ENCODE measurements at places on chromosomes 11 and 22.

DNA sequence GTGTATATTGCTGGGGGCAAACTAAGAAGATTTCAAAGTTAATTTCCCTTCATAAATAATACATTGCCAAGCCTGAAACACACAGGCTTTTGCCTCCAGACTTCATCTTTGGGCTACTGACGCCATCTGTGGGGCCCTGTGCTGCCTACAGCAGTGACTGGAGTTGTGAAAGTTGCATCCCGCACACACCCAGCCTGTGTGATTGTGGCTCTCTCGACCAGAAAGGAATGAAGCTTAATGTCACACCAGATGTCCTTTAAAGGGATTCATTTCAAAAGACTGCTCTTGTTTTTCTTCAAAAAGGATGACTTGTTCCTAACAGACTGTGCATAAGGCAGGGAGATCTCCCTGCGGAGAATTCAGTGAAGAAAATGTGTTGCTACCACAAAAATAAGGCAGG lies 210.5 kb downstream of the FAM181B start:
- no peak for DNase-seq

- DNase-seq, result no peak
Measured at GRCh38 chr11:117989351-117990102, 3.3 kb downstream of the IL10RA start.

DNA sequence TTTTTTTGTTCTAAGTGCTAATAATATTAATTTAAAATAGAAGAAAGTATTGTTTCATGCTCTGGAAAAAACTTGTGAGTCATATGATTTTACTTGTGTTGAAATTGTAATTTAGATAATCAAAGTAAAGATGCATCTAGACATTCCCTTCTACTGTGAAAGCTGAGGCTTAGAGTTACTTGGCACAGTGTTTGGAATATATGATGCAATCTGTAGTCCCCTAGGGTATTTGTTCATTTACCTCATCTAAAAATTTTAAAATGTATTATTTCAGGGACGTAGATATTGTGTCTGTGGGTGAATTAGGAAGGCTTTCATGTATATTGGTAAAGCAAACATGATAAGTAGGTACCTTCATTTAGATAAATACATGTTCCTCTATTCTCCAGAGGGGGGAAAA lies 793.5 kb upstream of the CNTN5 start:
- DNase-seq, result no peak

DNA sequence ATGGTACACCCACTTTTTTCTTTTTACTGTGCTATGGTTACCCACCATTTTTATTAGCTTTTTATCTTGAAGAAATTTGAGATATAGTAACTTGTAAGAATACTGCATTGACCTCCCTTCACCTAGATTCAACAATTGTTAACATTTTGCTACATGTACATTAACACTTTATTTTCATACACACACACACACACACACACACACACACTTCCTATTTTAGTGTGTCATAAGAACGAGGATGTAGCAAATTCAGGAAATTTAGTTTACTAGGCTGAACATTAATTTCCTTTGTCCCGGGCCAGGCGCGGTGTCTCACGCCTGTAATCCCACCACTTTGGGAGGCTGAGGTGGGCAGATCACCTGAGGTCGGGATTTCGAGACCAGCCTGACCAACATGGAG lies 1.1 kb upstream of the ATP6V1E1 start:
- no peak for DNase-seq

DNA sequence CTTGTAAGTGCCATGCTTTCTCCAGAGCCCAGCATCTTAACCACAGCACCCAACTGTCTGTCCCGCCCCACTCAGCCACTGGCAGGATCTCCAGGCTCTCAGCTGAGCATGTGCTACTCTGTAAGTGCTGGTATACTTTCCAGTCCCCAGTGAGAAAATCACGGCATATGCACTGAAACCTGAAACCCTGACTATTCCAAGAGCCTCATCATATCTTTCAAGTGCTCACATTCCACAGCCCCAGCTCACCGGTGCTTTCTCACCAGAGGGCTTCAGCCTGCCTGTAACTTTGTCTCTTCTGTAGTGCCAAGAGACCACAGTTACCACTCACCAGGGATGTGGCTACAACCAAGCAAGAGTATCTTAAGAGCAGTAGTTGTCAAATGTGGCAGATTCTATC lies 24.4 kb upstream of the PAMR1 start:
- DNase-seq, result no peak

- DNase-seq, result no peak
Measured at GRCh38 chr11:80538040-80538439, 1097.2 kb upstream of the TENM4 start.

DNA sequence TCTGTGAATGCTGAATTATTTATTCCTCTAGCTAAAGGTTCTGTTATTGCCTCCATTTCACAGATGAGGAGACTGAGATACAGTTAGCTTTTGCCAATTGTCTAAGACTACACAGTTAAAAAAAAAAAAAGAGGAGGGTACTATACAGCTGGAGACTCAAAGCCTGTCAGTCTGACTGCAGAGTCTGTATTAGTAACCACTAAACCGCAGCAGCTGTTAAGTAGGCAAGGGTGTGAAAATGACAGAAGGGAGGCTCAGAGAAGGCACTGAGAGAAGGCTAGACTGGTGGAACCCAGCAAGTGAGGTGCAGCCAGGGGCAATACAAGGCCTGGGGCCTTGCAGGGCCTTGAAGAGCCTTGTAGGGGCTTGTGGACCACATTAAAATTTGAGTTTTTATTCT lies 181.2 kb downstream of the CSNK2A3 start:
- DNase-seq, result peak; percentile 59

DNA sequence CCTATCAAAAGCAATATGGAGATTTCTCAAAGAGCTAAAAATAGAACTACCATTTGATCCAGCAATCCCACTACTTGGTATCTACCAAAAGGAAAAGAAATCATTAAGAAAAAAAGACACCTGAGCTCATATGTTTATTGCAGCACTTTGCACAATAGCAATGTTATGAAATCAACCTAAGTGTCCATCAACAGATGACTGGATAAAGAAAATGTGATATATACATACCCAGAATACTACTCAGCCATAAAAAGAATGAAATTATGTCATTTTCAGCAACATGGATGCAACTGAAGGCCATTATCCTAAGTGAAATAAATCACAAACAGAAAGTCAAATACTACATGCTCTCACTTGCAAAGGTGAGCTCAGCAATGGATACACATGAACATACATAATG lies 1565.5 kb upstream of the RAG2 start:
- no peak for DNase-seq

DNA sequence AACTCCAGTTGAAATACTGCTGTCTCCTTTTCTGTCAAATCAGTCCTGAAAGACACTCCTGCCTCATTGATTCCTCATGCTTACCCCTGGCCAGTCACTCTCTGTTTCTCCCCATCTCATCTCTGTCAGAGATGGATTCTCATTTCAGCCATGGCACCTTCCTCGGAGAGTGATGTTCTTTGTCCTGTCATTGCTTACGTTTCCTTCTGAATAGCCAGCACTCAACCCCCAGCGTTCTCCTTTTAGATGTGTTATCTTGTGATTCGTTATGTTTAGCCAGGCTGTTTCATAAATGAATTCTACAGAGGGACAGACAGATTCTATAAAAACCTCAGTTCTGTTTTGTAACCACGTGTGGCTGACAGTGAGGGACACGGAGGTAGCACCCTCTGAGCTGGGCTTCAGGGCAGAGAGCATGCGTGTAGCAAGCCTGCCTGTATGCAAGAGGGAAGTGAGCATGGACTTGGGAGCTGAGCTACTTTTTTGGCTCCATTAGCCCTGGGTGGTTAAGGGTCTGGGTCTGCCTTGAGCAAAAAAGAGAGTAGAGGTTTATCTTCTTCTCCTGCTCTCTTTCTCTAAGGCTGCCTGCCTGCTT lies 354.6 kb downstream of the DDX10 start:
- DNase-seq, result no peak

GRCh38 chr22:40203572-40203971 lies 25.8 kb downstream of the TNRC6B start:
- peak; percentile 64 for DNase-seq

GRCh38 chr22:19576460-19577421 lies 52.5 kb upstream of the CLDN5 start:
- DNase-seq, result peak; percentile 31

GRCh38 chr22:46756097-46756496 lies 6.4 kb upstream of the TBC1D22A start:
- DNase-seq, result no peak

DNA sequence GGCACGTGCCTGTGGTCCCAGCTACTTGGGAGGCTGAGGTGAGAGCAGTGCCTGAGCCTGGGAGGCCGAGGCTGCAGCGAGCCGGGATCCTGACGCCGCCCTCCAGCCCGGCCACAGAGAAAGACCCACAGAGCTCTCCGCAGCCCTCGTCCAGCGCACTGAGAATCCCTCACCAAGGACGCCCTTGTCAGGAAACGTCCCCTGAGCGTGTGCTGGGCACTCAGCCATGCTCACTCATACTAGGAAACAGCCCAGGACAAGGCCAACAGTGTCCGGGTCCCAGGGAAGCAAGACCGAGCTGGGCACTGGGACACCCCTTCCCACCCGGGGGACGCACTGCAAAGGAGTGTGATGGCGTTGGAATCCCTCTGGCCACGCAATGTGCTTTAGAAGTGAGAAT lies 14.5 kb downstream of the DEAF1 start:
- no peak for DNase-seq

GRCh38 chr11:95229199-95229992 lies 1.6 kb downstream of the SESN3 start:
- DNase-seq, result no peak

DNA sequence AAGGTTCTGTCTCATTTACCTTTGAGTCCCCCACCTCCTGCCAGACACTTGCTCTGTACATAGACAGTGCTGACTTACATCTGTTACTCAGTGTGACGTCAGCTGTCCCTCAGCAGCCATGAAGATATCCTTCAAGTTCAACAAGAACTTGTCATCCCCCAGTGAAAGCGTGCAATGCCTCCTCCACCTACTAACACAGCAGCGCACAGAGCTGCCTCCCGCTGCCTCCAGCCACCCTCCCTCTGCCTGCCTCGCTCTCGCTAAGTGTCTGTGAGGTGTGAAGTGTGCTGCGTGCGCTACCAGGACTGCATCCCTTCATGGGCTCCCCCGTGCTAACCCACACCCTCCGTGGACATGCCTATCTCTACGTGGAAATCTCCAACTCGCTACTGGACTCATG lies 621.4 kb downstream of the BRD1 start:
- no peak for DNase-seq

DNA sequence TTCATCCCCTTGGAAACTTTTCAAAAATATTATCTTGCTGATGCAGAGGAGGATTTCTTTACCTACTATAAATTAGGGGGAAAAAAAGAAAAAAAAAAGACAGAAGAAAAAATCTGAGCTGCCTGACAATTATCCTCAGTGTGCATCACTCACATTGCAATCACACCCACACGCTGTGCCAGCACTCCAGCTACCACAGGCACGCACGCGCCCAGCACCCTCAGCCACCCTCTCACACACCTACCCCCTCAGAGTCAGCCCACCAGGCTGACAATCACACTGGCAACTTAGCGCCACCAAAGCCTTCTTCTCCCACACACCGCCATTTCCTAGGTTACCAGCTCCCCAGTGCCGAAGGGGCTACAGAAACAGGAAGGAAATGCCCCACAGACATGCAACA lies 236.1 kb downstream of the KCNA4 start:
- no peak for DNase-seq

DNA sequence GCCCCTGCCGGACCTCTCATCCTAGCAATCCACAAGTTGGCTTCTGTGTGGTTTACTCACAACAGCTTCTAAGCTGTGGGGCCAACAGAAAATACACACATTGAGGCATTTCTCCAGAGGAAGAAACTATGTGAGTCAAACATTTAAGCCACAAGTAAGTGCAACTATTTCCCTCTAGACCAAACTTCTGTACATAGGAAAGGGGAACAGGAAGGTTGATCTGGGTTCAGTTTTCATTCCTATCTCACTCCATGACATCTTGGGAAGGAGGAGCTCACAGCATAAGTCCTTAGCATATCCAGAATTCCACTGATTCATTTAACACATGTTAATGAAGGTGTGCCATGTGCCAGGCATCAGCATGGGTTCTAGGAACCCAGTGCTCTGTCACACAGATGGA lies 72.8 kb upstream of the PICALM start:
- DNase-seq, result no peak

DNA sequence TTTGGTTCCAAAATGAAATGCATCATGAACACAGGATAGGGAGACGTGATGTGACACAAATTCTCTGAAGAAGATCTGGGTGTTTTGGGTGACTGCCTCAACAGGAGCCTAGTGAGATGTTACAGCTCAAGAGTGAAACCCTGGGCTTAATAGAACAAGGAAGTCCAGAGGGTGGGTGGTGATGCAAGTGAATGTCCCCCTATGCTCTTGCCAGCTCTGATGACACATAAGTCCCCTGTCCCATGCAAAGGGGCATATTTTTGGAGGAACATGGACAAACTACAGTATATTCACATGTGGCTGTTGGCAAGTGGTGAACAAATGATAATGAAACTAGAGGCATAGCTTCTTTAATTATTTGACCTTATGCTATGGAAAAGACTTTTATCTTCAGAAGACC lies 9.2 kb downstream of the CRTAM start:
- no peak for DNase-seq

GRCh38 chr11:66541892-66542291 lies 4.0 kb downstream of the ZDHHC24 start:
- no peak for DNase-seq

DNA sequence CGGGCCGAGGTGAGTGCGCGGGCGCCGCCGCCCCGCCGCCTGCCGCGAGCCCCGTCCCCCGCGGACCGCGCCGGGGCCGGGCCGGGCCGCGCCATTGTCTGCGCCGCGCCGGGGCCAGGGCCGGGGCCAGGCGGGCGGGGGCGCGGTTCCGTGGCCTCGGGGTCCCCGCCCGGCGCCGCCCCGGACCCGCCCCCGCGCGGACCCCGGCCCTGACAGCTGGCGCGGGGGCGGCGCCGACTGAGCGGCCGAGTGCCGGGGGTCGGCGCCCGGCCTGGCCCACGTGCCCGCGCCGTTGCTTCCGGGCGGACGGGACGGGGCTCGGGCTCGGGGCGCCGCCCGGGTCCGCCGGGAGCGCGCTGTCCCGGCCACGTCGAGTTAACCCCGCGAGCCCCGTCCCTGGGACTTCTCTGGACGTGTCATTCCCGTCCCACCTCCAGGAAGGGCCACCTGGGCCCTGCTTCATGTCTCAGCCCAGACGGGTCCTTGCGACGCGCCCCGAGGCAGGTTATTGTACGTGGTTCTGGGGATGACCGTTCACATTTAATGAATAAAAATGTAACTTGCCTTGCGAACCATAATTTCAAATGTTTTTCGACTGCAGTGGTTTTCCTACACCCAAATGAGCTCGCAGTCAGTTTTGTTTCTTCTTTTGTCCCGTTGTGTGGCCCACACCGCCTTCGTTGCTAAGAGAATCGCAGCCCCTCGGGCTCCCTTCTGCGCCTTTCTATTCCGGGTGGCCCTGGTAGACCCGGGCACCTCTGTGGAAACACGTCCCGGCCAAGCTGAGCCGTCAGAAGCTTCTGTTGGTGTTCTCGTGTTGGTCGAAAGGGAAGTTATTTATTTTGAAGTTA lies 562 bp downstream of the ZBED4 start:
- no peak for DNase-seq

GRCh38 chr11:127109796-127110480 lies 109.4 kb upstream of the KIRREL3 start:
- no peak for DNase-seq

All from CD4-positive, alpha-beta T cell treated with Interleukin-6 at 100 ng/mL for 8 hours (primary cell).